ENCODE measurements at places on chromosomes 13 and 19.

DNA sequence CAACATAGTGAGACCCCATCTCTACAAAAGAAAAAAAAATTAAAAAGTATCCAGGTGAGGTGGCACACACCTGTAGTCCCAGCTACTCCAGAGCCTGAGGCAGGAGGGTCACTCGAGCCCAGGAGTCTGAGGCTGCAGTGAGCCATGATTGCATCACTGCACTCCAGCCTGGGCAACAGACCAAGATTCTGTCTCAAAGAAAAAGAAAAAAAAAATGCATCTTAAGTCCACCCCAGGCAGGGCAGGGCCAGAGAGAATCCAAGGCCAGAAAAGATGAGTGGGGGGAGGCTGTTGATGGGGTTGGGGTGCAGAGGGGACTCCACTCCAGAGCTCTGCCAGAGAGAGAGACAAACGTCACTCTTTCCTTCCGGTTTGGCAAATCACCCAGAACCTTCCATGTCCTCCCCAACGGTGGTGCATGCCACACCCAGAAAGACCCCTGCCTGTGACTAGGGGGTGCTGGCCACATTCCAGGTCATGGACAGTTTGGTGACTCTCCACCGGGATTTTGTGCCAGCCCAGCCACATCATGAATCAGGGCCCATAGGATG is 431 bp downstream of the FUT3 start:
- no peak for DNase-seq

DNA sequence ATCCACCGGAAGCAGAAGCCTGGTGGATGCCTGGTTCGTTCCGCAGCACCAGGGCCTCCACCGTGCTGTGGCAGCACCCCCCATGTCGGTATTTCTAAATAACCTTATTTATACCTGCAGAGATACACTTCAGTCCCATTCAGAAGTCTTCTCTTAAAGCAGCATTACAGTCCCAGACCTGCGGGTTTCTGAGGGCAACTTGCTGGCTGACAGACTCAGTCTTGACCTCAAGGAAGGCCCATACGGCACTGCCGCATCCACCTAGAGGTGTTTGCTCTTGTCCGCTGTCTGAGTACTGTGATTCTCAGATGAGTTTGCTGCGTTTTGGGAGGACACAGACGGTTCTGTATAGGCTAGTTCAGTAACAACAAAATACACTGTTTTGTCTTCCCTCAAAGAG is 16.9 kb upstream of the TEX29 start:
- DNase-seq: no peak

DNA sequence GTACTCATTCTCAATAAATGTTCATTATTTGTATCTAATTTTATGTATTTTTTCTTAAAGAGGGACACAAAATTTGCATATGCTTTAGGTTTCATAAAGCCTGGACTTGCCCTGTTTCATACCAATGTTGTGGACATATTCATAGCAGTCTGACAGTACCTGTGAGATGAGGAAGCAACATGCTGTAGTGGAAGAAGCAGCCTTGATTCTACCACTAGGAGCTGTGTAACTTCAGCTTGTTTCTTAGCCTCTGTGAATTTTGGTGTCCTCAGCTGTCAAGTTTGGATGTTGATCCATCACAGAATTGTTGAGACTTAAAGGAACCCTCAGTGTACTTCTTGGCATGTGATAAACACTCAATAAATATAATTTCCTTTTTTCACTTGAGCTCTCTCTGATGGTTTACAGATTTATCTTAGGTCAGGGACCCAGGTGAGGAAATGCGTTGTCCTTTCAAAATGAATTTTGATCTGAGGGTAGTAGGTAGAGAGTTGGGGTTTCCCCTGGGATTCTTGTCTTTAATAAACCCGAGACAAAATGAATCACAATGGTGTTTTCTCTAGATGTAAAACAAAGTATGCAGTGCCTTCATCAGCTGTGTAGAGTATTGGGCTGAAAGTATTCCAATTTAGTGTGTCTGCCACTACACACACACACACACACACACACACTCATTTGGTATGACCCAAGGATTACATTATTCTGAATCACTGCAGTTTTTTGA is 152.1 kb downstream of the KCNRG start:
- no peak for DNase-seq

GRCh38 chr13:45816427-45816826 is 35.1 kb downstream of the SIAH3 start:
- no peak for DNase-seq

- no peak for DNase-seq
Measured at GRCh38 chr19:22427960-22428913, 6.1 kb upstream of the ZNF98 start.

- DNase-seq: no peak
Measured at GRCh38 chr19:13929956-13930355, 8.3 kb downstream of the PODNL1 start.

DNA sequence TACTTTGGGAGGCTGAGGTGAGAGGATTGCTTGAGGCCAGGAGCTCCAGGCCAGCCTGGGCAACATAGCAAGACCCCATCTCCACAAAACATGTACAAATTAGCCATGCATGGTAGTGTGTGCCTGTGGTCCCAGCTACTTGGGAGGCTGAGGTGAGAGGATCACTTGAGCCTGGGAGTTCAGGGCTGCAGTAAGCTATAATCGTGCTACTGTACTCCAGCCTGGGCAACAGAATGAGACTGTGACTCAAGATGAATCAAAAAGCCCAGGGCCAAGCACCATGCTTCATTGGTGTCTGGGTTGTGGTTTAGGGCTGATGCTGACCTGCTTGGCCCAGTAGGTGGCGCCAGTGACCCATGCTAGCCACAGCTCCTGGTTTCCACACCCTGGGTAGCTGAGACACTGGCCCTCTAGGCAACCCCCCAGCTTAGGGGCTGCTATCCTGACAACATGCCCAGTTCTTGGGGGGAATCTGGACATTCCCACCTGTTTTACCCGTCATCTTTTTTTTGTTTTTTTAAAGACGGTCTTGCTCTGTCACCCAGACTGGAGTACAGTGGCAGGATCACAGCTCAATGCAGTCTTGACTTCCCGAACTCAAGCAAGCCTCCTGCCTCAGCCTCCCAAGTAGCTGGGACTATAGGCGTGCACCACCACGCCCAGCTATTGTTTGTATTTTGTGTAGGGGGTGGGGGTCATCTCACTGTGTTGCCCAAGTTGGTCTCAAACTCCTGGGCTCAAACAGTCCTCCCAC is 5.5 kb downstream of the CCDC124 start:
- peak; percentile 73 for DNase-seq

DNA sequence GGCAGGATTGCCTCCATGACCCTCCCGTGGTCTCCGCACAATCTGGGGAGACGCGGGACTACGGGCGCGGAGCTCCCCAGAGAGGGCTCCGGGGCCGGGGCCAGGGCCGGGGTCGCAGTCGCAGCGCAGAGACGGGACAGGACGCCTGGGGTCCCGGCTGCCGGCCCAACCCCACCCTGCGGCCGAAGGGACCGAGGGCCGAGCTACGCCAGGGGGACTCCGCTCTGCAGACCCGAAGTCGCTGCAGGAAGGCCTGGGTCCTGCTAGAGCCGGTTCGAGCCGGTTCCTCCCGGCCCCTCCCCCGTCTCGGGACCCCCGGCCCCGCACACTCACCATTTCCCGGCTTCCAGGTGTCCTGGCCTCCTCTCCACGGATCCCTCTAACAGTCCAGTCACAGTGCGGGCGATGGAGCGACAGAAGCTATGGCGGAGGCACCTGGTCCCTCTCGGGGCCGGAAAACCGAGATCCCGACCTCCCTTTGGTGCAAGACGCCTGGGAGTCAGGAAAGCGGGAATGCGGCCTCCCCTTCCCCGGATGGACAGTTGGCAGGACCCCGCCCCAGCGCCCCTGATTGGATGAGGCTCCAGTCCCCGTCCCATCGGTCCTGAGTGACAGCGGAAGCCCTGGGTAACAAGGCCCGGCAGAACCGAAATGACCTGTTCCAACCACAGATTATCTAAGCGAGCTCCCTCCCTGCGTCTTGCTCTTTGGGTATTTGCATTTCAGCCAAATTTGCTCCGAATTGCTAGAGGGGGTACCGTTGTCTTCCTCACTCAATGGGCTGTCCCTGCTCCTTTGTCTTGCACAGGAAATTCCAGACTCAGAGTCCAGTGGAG is at the start of gene ZNF625:
Gene ZNF625 (minus strand): TSS at position 512 of the 836 bp plus-strand sequence. CDS start 176 bp downstream, at position 336.
- no peak for DNase-seq

Measured in activated T-cell treated with anti-CD3 and anti-CD28 coated beads for 24 hours (primary cell).